ENCODE measurements at places on chromosomes 13 and 19.

GRCh38 chr19:53388168-53388567 lies 6.8 kb upstream of the ZNF765 start:
- DNase-seq: no peak

GRCh38 chr13:93577105-93577504 lies 350.5 kb downstream of the GPC6 start:
- DNase-seq: no peak

GRCh38 chr19:30336290-30336689 lies 35.9 kb upstream of the ZNF536 start:
- no peak for DNase-seq

DNA sequence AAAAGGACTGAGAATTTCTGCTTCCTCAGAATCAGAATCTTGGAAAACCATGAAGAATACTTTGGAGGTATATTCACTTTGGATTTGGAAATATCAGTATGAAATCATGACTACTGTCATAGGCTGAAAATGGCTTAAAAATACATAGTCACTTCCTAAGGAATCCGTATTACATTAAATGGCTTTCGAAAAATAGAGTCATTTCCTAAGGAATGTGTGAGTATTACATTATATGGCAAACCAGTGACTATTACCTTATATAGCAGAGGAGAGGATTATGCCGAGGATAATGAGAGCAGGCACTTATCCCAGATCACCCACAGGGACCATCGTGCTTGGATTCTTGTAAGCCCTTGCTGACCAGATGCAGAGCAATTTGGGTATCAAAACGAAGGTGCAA lies 1471.8 kb downstream of the EFNB2 start:
- DNase-seq: no peak

GRCh38 chr13:63433546-63434150 lies 2018.0 kb upstream of the PCDH20 start:
- DNase-seq: no peak

DNA sequence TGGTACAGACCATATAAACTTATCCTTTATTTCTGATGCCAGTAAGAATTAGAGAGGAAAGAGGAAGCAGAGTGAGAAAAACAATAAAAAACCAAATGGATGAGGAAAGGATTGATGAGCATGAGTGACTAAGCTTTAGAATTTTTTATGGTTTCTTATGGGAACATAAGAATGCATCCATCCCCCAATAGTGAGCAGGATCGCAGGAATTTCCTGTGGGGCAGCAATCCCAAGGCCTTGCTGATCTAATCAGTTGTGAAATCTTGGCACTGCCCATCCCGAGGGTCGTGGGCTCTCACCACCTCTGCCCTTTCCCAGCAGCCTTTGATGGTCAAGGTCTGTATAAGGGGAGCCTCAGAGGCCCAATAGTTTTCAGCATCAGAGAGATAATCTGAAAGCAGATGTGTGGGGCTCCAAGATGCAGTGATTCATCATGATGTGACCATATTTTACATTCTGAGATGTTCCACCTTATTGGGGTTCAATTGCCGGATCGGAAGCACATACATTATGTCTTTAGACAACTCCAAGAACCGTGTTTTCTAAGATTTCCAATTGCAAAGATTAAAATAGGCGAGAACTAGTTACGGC lies 222.1 kb downstream of the DNAJC15 start:
- no peak for DNase-seq

- no peak for DNase-seq
Observed at GRCh38 chr19:14473978-14474578, 1.1 kb downstream of the PTGER1 start.

DNA sequence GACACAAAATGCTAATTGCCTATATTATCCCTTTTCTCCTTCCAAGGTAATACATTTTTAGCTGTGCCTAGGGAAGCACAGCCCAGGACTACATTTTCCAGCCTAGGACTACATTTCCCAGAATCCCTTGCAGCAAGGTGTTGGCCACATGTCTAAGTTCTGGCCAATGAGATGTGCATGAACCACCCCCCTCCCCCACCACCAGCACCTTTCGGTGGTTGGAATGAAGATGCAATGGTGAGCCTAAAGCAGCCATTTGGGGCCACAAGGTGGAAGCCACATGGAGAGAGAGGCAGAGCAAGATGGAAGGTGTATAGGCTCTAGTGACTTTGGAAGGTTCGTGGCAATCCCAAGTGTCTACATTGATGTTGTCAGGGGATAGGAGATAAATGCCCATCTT lies 16.2 kb downstream of the UNC13A start:
- DNase-seq: no peak

- DNase-seq: no peak
Observed at GRCh38 chr13:58056426-58056825, 424.9 kb downstream of the PCDH17 start.

DNA sequence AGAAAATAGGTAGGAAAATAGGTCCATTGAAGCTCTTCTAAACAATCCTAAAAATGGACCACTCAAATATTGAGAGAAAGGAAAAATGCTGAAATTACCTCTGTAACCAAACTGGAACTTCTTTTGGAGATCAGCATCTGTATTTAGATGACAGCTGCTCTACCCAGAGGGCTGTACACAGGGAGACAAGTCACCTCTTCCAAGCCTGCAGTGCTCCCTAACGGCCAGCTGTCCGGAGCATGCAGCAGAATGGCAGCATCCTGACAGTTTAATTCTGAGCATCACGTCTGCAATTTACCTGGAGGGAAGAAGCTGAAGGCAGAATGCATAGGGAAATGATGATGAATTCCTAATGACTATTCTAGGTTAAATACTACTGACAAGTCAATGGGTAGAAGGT lies 62.8 kb upstream of the DIAPH3 start:
- DNase-seq: no peak

DNA sequence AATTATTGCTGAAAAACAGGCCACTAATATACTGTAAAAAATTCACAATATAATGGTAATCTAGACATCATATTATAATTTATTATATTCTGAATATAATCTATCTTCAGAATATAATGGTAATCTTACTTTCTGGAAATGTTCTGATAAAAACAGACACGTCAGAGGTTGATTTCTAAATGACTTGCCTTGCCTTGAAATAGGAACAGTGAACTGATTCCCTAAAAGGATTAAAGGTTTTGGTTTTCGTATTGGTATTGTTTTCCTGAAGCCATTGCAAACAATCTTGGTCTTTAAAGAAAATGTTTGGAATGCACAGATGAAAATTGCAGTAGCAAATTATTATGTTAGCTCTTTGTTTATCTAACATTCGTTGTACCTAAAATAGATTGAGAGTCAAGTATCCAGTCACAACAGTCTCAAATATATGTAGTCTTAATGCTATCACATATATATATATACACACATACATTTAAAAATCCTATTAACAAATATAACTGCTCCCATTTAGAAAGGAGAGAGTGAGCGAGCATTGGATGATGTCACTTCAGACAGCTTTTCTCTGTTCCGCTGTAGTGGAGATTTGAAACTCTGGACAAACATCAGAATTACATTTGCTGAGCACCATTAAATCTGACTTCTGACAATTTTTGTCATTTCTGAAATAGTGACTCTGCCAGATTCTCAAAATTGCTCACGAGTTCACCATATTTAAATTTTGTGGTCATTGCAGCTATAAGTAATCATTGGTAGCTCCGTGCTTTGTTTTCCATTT lies 1.7 kb downstream of the ITM2B start:
- no peak for DNase-seq

DNA sequence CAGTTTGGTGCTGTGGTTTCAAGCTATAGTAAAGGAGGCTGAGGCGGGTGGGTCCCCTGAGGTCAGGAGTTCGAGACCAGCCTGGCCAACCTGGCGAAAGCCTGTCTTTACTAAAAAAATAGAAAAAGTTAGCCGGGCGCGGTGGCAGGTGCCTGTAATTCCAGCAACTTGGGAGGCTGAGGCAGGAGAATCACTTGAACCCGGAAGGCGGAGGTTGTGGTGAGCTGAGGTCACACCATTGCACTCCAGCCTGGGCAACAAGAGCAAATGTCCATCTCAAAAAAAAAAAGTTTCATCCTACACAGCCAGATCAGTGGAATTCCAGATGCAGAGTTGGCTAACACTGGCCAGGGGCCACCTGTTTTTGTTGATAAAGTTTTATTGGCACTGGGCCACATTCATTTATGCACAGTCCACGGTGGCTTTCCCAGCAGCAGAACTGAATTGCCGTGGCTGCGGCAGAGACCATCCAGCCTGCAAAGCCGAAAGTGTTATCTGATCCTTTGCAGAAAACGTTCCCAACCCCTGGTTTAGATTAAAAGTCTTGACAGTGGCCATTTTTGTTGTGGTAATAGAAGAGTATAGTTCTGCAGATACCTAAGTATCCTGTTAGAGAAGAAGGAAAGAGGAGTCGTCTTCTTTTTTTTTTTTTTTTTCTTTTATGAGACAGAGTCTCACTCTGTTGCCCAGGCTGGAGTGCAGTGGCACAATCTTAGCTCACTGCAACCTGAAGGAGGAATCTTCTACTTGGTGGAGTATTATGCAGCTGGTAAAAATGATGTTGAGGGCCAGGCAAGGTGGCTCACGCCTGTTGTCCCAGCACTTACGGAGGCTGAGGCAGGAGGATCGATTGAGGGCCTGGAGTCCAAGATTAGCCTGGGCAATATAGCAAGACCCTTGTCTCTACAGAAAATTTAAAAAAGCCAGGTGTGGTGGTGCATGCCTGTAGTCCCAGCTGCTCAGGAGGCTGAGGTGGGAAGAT lies 8.7 kb downstream of the NCLN start:
- no peak for DNase-seq

GRCh38 chr19:19053508-19054314 lies 10.1 kb upstream of the SLC25A42 start:
- DNase-seq: peak; percentile 49

- no peak for DNase-seq
Observed at GRCh38 chr19:32388393-32388855, 17.1 kb upstream of the DPY19L3 start.

DNA sequence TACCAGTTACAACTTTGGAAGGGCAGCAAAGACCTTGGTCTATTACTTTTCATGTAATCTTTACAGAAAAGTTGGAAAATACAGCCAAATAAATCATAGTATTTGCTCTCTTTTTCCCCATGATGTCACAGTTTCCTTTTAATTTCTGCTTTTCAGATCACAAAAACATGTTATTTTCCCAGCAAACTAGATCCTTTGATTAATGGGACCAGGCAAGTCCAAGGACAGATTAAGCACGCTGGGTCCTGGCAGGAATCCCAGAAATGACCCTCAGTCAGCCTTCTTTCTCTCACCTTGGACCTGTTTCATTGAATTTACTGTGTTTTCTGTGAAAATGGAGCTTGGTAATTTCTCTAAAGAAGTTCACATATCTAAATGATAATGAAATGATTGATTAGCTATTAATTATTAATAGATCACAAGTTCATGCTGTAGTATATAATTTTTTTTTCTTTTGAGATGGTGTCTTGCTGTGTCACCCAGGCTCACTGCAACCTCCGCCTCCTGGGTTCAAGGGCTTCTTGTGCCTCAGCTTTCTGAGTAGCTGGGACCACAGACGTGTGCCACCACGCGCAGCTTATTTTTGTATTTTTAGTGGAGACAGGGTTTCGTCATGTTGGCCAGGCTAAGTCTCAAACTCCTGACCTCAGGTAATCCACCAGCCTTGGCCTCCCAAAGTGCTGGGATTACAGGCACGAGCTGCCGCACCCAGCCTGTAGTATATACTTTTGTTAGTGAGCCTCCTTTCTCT lies 16.0 kb downstream of the SPATA13 start:
- DNase-seq: no peak

GRCh38 chr19:18639706-18640243 lies 2.9 kb downstream of the KLHL26 start:
- no peak for DNase-seq

- DNase-seq: no peak
Observed at GRCh38 chr13:113883314-113883811, 19.5 kb upstream of the GAS6 start.

- no peak for DNase-seq
Observed at GRCh38 chr13:77042566-77043177, 15.7 kb upstream of the FBXL3 start.

DNA sequence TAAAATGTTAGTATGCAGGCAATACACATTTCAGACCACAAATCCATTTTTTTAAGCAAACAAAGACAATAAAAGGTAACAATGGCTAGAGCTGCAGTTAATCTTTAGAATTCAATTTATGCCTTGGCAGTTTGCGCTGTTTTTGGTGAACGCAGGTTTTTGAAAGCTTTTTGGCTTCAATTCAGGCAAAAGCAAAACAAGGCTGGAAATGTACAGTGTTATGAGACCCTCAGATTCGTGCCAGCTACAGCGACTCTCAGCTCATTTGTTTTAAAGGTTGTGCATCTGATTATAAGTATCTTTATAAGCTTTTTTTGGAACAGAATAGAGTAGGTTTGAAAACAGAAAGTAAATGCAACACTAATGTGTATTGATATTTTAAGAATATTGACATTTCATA lies 63.6 kb upstream of the SOX1 start:
- no peak for DNase-seq

- DNase-seq: no peak
Observed at GRCh38 chr13:26965952-26966700, 205.5 kb downstream of the USP12 start.

- DNase-seq: no peak
Observed at GRCh38 chr19:47027586-47028088, 8.0 kb downstream of the NPAS1 start.

DNA sequence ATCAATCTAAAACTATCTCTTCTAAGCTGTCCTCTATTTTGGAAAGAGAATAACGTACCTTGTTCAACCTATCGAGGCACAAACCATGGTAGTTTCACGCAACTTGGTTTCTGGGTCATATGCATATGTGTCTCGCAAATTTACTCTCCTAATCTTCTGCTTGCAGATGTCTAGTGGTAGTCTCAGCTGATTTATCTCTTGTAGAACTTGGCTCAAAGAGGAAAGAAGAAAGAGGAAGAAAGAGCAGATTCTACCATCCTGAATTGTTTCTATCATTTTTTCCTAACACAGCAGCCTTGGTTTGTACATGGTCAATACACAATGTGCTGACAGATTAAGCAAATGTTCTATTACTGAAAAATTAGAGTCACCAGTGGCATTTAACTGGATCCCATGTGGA lies 282.3 kb downstream of the SPRY2 start:
- no peak for DNase-seq

GRCh38 chr13:80039000-80039399 lies 301.9 kb downstream of the SPRY2 start:
- no peak for DNase-seq

- no peak for DNase-seq
Observed at GRCh38 chr19:11254666-11255065, 7.7 kb downstream of the DOCK6 start.

GRCh38 chr13:35814605-35815011 lies 316.6 kb downstream of the DCLK1 start:
- DNase-seq: no peak

DNA sequence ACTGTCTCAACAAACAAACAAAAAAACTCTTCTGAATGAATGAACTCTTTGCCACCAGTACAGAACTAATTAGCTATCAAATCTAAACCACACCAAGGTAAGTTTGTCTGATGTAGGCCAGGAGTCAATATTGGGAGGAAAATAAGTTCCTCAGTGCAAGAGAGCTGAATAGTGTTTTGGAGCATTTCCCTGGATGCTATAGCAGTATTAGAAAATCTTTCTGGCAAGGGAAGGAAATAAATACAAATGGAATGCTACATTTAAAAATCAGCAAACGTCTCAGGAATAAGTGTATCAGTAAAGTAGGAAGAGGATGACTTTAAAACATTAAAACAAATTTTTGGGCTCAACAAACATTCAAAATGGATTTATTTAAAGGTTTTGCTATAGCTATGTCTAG lies 81.3 kb upstream of the TMTC4 start:
- DNase-seq: no peak
